ENCODE measurements at places on chromosomes 16 and 17. TPM values are rescaled to one million over a fixed set of nuclear protein-coding genes. Genes with fewer than 3 reads are reported as not detected.

DNA sequence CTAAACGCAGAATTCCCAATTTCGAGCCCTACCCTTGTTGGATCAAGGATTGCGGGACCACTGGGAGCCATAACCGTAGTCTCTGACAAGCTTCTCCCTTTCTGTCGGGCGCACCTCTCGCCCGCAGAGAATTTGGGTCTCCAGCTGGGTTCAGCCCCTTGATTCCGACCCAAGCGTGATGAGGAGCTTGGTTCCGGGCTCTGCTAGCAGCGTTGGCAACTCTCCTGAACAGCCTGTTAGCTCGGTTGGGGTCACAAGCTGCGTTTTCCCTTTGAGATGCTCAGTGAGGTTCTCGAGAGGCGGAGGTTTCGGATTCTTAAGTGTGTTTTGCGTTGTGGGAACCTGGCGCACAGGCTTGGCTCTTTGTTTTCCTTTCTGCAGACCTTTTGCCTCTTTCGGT lies 655 bp downstream of the ATXN1L start:
- no peaks in the 10 kb centered on the region for H3K27me3 ChIP-seq
- peak overlapping the region; percentile 95 for H3K4me3 ChIP-seq
- peaks cover 21% of the 10 kb centered on the region for H3K36me3 ChIP-seq
- DNase-seq = peak; percentile 49

GRCh38 chr16:69349536-69349935 lies 2.0 kb downstream of the TMED6 start:
- H3K36me3 ChIP-seq = no peaks in the 10 kb centered on the region
- no peak for DNase-seq
- no peak overlapping the region for H3K27ac ChIP-seq

DNA sequence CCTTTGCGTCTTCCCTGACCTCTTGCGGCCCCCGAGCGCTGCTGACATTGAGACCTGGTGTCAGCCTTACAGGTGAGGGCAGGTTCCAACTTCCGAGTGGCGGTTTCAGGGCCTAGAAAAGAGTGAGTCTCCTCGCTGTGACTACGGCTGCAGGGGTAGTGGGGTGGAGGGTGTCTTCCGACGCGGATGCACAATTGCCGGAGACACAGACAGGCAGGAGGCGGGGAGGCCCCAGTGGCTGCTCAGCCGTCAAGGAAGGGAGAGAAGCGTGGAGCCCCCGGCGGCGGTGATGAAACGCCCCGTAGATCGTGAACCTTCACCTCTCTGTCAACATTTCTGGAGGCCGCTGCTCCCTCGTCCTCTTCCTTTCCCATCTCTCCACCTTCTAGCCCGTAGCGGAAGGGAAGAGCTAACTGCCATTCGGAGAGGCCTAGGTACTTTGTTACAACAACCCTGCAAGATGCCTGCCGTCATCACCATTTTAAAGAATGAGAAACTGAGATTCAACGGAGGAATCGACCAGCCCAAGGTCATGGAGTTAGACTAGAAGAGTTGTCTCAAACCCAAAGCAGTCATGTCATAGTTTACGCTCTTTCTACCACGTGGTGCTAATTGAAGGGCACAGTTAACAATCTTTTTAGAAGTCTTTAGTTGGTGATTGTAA lies 485 bp downstream of the DNAJA3 start:
- H3K27me3 ChIP-seq = no peaks in the 10 kb centered on the region
- H3K4me3 ChIP-seq = peak overlapping the region; percentile 73
- peak overlapping the region; percentile 99 for H3K27ac ChIP-seq
- no peaks in the 10 kb centered on the region for H3K36me3 ChIP-seq
- H3K4me1 ChIP-seq = peaks cover 5% of the 10 kb centered on the region

DNA sequence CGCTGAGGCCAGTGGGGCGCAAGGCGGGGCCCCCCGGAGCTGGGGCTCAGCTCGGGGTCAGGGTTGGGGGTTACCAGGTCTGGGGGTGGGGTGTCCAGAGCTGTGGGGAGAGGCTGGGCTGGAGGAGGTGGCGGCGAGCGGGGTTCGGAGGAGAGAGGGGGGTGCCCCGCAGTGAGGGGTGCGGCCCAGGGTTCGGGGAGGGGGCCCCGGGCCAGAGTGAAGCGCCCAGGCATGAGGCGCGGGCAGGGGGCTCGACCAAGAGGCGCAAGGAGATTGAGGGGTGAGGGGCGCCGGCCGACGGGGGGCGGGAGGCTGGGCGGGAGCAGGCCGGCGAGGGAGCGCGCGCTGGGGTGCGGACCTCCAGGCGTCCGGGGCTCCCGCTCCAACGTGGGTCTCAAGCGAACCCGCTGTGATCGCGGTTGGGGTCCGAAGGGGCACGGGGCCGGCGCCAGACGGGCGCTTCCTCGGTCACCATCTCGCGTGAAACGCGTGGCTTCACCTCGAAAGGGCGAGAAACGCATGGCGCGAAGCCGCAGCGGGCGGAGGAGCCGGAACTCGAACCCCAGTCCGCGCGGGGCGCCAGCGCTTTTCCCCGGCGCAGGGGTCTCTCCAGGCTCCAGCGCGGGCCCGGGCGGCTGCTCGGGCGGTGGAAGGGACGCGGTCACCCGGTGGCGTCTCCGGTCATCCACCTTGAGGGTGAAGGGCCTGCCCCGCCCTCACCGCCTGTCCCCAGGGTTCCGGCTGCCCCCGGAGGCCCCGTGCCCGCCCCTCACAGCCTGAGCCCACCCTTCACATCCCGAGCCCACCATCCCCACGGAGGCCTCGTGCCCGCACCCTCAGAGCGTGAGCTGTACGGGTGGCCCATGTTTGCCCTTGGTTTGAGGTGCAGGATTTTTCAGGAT lies 846 bp downstream of the CPNE7 start:
- H3K4me1 ChIP-seq = peaks cover 10% of the 10 kb centered on the region
- H3K4me3 ChIP-seq = peak overlapping the region; percentile 50
- no peaks in the 10 kb centered on the region for H3K36me3 ChIP-seq
- H3K27me3 ChIP-seq = peaks cover 12% of the 10 kb centered on the region

Gene PERCC1
- not detected for total RNA-seq

Gene TBC1D3D
- 2.1 TPM for total RNA-seq

Gene CYLD
- total RNA-seq = 18.8 TPM
